ENCODE measurements at places on chromosomes 3 and 15. TPM values are rescaled to one million over a fixed set of nuclear protein-coding genes. Genes with fewer than 3 reads are reported as not detected.

GRCh38 chr3:140316466-140316865, 361.4 kb upstream of the TRIM42 start:
- no peak for DNase-seq

DNA sequence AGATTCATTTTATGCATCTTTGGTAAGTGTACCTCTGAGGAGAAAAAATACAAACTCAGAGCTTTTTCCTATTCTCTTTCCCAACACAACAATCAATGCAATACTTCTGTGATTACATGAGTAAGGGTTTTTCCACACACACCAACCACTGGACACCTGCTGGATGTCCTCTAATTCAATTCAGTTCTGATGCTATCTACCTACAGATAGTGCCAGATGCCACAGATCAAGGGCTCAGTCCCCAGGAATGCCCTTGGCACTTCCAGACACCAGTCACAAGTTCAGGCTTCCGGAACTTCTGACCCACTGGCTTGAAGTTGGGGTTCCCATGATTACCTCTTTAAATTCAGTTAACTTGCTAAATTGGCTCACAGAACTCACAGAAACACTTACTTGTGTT, 511.5 kb downstream of the AGBL1 start:
- DNase-seq: no peak

DNA sequence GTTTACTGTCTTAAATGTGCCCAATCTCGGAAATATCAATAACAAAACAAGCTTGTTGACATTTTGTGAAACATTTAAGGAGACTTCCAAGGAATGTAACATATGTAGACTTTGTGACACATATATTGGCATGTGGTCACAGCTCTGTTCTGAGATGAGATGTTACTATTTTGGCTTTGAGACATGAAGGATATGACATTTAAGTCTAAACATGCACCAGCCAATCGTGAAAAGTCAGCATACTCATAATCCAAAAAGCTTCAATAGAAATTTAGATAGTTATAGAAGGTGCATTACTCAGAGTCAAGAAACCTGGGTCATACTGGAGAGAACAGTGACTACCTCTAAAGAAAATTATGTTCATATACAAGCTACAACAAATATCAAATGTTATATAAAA, 13.4 kb downstream of the COMMD2 start:
- DNase-seq: no peak

DNA sequence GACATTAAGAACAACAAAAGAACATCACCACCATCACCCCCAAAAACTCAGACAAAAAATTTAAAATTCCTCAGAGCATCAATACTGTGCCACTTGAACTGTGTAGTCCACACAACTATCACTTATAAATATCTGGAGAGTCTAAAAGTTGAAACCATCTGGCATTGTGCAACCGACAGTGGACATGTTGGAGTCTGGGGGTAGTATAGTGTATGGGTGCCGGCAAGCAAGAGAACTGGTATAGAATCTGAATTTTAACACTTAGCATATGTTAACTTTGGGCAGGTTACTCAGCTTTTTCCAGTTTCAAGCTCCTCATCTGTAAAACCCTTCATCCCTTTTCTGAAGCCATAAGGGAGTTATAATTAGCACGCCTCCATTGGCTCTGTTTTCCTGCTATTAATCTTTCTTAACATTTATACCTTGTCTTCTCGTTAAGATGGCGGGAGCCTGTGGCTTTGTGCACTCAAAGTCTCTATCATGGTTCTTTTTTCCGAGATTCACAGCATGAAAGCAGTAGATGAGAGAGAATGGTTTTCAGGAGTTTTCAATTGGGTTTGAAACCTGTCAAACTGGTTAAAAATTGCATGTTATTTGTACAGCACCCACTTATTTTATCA, 255.7 kb upstream of the TBL1XR1 start:
- no peak for DNase-seq

- no peak for DNase-seq
Observed at GRCh38 chr3:191238321-191238817, 39.3 kb downstream of the OSTN start.

DNA sequence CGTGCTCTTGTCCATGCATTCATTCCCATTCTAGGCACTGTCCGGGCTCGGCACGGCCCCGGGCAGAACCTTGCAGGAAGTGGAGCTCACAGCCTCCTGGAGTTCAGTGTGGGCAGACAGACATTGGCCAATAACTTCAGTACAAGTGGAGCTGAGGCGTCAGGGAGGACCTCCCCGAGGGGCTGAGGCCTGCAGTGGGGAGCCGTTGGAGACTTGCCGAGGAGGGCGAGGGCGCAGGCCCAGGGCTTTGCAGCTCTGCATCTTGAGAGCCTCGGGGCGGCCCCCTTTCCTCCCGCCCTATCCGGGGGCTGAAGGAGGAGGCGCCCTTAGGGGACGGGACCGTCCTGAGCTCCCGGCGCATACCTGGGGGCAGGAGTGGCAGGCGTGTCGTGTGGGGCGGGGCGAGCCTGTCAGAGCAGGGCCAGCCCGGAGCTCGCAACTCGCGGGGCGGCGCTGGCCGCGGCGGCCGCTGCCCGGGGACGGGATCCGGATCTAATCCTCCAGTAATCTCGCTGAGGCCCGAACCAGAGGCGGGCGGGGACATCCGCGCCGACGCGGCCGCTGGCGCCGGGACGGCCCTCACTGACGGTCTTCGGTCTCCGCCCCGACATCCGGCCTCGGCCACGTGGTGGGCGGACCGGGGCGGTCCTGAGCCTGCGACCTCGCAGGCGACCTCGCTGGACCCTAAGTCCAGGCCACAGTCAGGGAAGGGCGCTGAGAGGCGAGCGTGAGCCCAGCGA, at the start of gene ACY1:
Gene ACY1, plus strand, starts transcription at position 698 of the 740 bp plus-strand sequence. CDS start 530 bp downstream, outside the sequence.
- peak; percentile 87 for DNase-seq

DNA sequence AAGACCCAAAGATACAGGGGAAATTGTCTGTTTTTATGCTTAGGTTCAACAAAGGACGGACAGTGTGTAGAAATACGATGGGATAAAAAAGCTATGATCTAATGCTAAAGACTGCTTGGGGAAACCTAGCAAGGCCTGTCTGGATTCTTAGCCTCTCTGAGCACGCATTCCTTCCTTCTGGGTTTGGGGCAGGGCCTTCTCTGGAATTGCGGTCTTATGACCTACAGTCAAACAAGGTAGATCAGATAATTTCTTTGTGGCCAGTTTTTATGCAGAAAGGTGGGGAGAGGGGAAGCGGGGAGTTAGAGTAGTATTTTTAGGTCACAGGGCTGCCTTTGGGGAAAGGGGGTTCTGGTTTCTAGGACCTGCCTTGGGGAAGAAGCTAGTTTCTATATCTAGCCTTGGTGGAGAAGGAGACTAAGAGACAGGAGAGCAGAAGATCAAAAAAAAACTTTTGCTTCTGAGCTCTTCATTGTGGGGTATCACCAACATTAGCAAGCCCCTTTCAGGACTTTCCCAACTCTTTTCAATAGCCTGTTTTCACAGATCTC, 39.1 kb upstream of the LIPC start:
- DNase-seq: no peak

DNA sequence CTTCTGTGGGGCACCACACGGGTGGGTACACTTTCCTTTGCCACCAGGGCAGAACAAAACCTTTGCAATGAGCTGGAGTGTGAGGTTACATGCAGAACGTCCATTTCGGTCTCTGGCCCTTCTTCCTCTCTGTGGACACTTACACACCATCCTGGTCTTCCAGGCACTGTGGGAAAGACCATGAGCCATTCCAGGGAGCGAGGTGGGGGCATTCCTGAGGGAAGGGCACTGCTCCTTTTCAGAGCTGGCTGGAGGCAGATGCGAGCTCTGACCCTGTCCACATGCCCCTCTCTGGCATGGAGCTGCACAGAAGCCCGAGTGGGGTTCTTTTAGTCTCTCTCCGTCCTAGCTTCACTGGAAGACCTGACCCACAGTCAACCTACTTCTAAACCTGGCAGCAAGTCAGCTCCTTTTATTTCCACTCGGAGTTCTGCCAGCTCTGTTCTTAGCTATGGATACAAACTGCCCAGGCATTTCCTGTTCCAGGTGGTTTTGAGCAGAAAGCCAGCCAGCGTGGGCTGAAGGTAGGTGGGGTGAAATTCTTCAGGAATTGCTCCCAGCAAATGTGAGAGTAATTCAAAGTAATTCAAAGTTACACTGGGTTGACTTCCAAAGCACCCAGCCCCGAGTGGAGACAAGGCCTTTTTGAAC, 281.4 kb downstream of the ADAMTS17 start:
- peak; percentile 58 for DNase-seq

DNA sequence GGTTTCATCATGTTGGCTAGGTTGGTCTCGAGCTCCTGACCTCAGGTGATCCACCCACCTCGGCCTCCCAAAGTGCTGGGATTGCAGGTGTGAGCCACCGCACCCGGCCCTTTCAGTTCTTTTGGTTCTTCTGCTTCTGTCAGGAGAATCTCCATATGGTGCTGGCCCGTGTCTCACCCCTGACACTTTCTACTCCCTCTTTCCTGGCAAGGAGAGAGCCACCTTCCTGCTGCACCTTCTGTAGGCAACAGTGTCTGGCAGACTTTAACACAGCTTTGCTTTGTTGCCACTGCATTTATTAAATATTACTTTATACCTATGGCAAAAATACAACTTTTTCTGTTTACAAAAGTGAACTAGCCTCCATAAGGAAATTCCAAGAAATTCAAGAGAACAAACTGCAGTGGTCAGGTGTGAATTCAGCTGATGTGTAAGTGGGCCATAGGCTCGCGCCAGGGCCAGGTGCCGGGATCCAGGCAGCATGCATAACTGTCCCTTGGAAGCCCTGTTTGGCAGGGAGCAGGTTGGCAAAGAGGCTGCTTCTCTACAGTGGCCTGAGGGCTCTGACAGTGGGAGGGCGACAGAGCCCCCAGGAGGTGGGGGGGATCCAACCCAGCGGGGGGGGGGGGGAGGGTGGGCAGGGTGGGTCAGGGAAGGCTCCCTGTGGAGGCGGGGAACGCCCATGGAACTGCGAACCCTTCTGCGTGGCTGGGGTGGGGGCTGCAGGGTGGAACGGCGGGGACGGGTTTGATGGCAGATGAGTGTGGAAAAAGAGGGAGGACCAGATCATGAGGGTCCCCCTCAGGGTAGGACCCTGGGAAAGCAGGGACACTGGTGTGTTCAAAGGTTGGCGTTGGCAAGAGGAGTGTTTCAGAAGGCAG, 21.1 kb downstream of the CTSH start:
- no peak for DNase-seq

- DNase-seq: no peak
Observed at GRCh38 chr3:188860147-188860546, 311.6 kb upstream of the TPRG1 start.

DNA sequence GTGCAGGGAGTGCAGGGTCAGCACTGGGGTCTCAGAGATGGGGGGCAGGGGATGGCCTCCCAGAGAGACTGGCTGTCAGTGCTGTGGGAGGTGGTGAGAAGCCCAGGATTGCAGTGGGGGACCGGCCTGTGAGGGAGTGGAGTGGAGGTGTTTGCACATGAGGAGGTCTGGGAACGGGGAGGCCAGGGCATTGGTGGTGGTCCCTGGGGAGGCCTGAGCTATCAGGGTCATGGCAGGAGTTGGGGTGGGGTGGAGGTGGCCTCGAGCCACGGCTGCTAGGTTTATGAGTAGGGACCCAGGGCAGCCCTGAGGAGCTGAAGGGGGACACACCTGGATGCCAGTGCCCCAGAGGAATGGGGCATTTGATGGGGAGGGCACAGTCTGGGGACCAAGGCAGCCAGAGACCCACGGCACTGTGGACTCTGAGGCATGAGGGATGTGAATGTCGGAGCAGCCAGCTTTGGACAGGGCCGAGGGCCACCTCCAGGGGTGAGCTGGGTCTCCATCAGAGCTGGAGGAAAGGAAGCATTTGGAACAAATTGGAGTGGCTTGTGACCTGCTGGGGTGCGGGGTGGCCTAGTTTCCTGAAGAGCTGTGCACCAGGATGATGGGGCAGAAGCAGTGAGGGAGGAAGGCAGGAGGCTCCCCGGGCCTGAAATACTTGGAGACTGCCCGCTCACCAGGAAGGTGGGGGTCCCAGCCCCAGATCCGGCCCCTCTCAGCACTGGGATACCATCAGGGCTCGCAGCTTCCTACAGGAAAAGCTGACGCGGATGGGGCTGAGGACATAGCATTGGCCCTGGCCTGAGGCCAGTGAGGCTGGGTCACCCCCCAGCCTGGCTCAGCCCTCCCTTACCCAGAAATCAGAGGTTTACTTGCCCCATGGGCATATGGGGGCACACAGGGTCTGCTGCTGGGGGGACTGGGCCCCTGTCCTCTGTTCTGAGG, 9.5 kb upstream of the CSPG4 start:
- DNase-seq: no peak

DNA sequence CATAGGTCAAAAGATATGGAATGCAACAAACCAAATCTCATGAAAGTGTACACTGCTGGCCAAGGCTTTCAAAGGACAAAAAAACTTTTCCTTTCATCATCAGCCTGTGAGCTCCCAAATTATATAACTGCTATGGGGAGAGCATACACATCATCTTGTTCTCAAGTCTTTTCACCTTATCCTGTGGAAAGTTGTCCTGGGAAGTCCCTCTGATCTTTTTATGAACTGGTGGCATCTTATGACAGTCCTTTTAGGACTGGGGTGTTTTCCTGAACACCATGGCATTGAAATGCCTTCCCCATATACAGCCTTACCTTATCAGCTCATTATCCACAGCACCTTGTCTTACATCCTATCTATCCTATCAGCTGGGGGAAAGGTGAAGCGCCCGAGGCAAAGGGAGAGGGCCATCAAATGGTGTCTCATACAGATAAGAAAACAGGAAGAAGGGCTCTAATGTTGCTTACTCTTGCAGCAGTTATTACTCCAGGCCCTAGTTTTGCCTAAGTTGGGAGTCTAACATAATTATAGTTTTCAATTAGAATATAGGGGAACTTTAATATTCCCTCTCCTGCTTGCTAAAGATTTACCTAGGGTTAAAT, 61.5 kb upstream of the GOLIM4 start:
- DNase-seq: no peak

- no peak for DNase-seq
Observed at GRCh38 chr15:35095941-35096340, 10.8 kb upstream of the NANOGP8 start.

DNA sequence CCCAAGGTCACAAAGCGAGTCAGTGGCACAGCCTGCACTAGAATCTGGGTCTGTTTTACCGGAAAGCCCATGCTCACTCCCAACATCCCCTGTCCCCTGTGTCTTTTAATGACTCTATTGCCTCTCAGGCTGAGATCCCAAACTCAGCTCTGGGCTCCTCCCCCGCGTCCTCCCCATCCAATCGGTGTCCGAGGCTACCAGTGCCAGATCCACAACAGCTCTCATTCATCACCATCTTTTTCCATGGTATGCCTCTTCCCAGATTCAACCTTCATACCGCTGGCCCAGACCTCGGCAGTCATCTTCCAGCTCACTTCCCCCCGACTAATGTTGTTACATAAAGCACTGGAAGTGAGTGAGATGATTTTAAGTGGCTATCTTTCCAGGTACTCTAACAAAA, 16.1 kb upstream of the KY start:
- DNase-seq: no peak

GRCh38 chr15:73366766-73367623, 1.8 kb downstream of the HCN4 start:
- DNase-seq: no peak

The AMT gene
- 10.9 TPM for total RNA-seq

The CIAO2A gene
- total RNA-seq: 48.1 TPM

The OCA2 gene
- total RNA-seq: not detected

The RTP3 gene
- total RNA-seq: not detected

The TGM4 gene
- not detected for total RNA-seq

The MYL3 gene
- not detected for total RNA-seq
